ENCODE measurements at places on chromosomes 1 and 21.

- peak; percentile 88 for DNase-seq
These were observed 25.3 kb downstream of the TMEM51 start for GRCh38 chr1:15178571-15179484.

GRCh38 chr1:97572561-97572960 is 348.3 kb downstream of the DPYD start:
- peak; percentile 9 for DNase-seq

GRCh38 chr1:21592086-21592865 is 76.9 kb downstream of the RAP1GAP start:
- no peak for DNase-seq

- no peak for DNase-seq
These were observed 34.3 kb upstream of the KRTAP19-8 start for GRCh38 chr21:31072533-31072932.

DNA sequence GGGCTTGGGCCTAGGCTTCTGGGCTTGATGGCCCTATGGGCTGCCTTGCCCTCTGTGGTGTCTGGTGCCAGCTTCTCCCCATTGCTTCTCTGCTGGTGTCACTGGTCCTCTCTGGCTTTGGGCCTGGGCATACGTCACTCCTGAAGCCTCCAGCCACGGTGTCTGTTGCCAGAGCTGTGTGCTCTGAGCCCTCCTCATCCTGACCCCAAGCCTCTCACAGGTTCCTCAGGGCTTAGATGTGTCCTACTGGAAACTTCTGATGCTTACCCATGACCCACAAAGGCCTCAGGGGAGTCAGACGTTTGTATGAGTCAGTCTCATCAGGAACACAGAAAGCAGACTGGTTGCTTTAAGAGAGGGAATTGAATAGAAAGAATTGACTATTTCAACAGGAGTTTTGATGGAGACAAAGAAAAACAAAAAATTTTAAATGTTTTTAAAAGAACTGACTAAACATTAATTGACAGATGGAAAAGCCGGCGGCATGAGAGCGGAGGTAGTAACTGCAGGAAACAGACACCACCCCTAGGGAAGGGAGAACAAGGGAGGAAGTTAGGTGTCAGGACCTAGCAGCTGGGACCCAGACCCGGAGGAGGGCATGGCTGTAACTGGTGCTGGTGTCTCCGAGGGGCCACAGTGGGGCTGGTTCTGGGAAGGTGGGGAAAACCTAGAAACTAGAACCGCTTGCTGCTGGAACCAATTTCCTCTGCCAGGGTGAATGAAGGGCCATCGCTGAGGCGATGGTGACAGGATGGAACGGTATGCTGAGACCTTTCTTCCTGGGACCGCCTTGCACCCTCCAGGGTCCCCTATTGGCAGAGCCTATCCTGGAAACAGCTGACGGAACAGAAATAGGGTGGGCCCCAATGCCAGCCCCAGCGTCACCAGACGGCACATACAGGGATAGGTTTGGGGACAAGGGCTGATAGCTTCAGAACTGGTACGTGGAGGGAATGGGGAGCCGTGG is 40.0 kb upstream of the CITED4 start:
- peak; percentile 74 for DNase-seq

DNA sequence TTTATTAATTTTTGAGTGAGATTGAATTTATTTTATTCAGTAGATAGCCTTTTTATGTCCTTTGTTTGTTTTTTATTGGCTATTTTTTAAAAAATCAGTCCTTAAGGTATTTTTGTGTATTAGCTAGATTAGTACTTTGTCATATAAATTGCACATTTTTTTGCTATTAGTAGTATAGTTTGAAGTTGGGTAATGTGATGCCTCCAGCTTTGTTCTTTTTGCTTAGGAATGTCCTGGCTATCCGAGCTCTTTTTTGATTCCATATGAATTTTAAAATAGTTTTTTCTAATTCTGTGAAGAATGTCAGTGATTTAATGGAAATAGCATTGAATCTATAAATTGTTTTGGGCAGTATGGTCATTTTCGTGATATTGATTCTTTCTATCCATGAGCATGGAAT is 80.4 kb downstream of the MAN1A2 start:
- DNase-seq: peak; percentile 2

GRCh38 chr21:42753804-42754203 is 100.4 kb downstream of the PDE9A start:
- DNase-seq: no peak

GRCh38 chr21:37737507-37737906 is 178.8 kb downstream of the KCNJ6 start:
- DNase-seq: no peak

- peak; percentile 85 for DNase-seq
These were observed at the start of gene WDR26 for GRCh38 chr1:224434691-224435317. TSS of gene WDR26 (minus strand) at chr1:224434797.

GRCh38 chr1:172121081-172121717 is 279.9 kb downstream of the DNM3 start:
- DNase-seq: no peak

DNA sequence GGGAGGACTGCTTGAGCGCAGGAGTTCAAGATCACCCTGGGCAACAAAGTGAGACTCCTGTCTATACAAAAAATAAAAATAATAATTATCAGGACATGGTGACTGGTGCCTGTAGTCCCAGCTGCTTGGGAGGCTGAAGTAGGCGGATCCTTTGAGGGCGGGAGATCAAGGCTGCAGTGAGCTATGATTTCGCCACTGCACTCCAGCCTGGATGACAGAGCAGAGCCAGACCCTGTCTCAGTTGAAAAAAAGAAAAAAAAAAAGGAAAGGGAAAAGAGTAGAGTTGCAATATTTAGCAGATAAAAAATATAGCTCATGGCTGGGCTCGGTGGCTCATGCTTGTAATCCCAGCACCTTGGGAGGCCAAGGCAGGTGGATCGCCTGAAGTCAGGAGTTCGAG is 3.3 kb upstream of the S1PR1 start:
- no peak for DNase-seq

DNA sequence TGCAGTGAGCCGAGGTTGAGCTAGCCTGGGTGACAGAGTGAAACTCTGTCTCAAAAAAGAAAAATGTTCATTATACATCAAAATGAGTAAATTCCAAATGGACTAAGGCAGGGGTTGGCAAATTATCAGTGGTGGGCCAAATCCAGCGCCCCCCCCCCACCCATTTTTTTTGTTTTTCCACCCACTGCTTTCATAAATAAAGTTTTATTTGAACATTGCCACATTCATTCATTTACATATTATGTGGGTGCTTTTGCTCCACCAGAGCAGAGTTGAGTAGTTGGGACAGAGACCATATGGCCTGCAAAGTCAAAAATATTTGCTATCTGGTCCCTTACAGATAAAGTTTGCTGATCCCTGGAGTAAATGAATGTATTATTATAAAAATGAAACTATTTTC is 99.4 kb downstream of the ZMYM4 start:
- no peak for DNase-seq

GRCh38 chr21:38444691-38445090 is 53.6 kb downstream of the ERG start:
- DNase-seq: no peak

DNA sequence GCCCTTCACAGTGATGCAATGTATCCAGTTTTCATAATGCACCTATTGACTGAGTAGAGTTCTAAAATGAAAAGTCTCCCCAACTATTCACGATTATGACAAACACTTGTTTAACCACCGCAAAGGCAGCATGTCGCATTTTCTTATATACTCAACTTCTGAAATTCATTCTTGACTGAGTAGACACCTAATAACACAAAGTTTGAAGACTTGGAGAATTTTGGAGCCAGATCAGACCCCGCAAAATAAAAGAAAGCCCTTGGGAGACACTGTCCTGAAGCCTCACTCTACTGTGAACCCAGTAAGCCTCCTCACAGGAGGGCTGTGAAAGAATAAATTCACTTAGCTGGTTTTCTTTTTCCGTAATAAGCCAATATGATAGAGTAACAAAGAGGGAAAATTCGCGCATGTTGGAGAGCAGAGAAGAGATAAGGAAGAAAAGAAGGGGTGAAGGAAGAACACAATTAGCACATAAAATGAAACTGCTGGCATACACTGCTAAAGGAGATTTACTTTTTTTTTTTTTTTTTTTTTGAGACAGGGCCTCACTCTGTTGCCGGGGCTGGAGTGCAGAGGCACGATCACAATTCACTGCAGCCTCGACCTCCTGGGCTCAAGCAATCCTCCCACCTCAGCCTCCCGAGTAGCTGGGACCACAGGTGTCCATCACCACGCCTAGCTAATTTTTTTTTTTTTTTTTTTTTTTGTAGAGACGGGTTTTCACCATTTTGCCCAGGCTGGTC is 492 bp upstream of the COLGALT2 start:
- DNase-seq: no peak

DNA sequence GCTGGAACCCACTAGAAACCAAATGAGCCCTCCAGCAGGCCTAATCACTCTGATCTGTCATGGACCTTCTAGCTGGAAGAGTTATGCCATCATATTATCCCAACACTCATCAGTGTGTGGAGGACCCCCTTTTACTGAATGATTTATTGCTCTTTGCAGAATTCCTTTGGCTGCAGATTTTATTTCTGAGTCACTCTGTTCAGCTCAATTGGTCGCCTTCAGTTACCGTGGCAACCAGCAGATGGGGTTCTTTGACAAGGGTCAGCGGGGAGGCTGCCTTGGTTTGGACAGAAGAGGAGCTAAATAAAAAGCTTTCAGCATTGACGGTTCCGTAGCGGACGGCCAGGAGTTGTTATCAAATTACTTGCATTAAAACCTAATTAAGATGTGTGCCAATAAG is 220.1 kb downstream of the SDCCAG8 start:
- peak; percentile 81 for DNase-seq

- no peak for DNase-seq
These were observed 1176.5 kb downstream of the NCAM2 start for GRCh38 chr21:22174746-22175145.

All from fibroblast of skin of right quadriceps (primary cell).